ENCODE measurements at places on chromosomes 3 and 15. TPM values are rescaled to one million over a fixed set of nuclear protein-coding genes. Genes with fewer than 3 reads are reported as not detected.

The WNT7A gene
- total RNA-seq = not detected

The HCN4 gene
- total RNA-seq = not detected

The ATP8B4 gene
- under 0.01 TPM for total RNA-seq

The RYR3 gene
- not detected for total RNA-seq

The LCMT2 gene
- total RNA-seq = 6.8 TPM

The ARHGAP11A gene
- total RNA-seq = 18.5 TPM

The BOC gene
- total RNA-seq = 0.09 TPM

The LRRIQ4 gene
- not detected for total RNA-seq

The CPB1 gene
- total RNA-seq = not detected

The SORD gene
- 14.2 TPM for total RNA-seq

The LRRC2 gene
- total RNA-seq = under 0.01 TPM

The CASR gene
- not detected for total RNA-seq

The SENP5 gene
- total RNA-seq = 44.8 TPM

The GMPPB gene
- 47.6 TPM for total RNA-seq

The LARP6 gene
- 10.9 TPM for total RNA-seq

The DUT gene
- 55.8 TPM for total RNA-seq

The SOX14 gene
- not detected for total RNA-seq

The C3orf85 gene
- not detected for total RNA-seq

The TRIM59 gene
- total RNA-seq = 20.3 TPM

The CHST13 gene
- not detected for total RNA-seq

The CNTN6 gene
- not detected for total RNA-seq

The LRRN1 gene
- total RNA-seq = not detected

The CHRNA7 gene
- 1.8 TPM for total RNA-seq

The ZNF385D gene
- total RNA-seq = 0.27 TPM

The MNS1 gene
- total RNA-seq = 0.28 TPM

The ECE2 gene
- total RNA-seq = not detected

The IL17RB gene
- not detected for total RNA-seq

The COLQ gene
- 0.36 TPM for total RNA-seq

The RTF1 gene
- total RNA-seq = 16.3 TPM

The GRAMD2A gene
- under 0.01 TPM for total RNA-seq

The VEPH1 gene
- 107 TPM for total RNA-seq

The GPR62 gene
- total RNA-seq = under 0.01 TPM

The AHSG gene
- total RNA-seq = not detected

The TMEM40 gene
- not detected for total RNA-seq

The CD86 gene
- total RNA-seq = under 0.01 TPM

The NEK10 gene
- 9.0 TPM for total RNA-seq

The SLC38A3 gene
- total RNA-seq = not detected

Data from endothelial cell of coronary artery (primary cell).